ENCODE measurements at places on chromosomes 7 and 10.

- DNase-seq: peak; percentile 45
These were observed 9.4 kb downstream of the WBP1L start for GRCh38 chr10:102752934-102753664.

GRCh38 chr7:47715631-47716068, 133.7 kb upstream of the TNS3 start:
- DNase-seq: no peak

GRCh38 chr7:157606140-157606539, 269.3 kb downstream of the DNAJB6 start:
- DNase-seq: no peak

DNA sequence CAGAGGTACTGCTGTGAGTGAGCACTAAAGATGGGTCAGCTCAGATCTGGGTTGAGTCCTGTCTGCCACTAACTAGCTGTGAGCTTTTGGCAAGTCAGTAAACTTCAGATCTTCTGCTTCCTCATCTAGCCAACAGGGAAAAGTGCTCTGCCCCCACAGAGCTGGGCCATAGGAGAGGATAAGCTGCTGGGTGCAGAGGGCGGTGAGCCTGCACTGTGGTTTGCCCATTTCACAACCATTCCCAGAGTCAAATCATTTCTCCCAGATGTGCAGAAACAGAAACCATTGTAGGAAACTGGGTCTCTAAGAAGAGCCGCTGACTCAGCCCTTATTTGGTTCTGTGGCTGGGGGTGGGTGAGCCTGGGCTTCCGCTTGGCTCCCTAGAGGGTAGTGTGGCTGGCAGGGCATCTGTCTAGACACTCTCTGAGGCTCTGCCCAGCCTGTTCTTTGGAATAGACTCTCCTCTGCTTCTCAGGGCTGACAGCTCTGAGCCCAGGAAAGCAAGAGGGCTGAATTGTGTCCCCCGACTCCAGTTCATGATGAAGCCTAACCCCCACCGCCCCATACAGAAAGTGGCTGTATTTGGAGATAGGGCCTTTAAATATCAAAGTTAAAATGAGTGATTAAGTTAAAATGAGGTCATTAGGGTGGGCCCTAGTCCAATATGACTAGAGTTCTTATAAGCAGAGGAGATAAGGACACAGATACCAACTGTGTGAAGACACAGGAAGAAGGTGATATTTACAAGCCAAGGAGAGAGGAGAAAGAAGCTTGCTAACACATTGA, 29.5 kb upstream of the ARHGAP22 start:
- no peak for DNase-seq

DNA sequence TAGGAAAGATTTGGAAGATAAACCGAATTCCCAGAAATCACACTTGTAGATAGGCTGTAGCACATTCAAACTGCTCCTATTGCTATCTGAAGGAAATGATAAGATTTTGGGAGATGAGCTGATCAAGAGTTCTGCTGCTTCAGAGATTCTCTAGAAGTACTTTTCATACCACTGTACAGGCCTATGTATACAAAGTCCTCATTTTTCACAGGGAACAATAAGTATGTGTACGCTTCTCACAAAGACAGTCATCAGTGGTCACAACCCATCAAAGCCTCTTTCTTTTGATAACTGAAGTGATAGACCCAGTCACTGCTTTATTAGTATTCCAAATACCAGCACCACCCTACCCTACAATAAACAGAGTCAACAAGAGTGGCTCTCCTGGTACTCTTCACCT, 15.6 kb upstream of the SEPTIN7 start:
- no peak for DNase-seq

DNA sequence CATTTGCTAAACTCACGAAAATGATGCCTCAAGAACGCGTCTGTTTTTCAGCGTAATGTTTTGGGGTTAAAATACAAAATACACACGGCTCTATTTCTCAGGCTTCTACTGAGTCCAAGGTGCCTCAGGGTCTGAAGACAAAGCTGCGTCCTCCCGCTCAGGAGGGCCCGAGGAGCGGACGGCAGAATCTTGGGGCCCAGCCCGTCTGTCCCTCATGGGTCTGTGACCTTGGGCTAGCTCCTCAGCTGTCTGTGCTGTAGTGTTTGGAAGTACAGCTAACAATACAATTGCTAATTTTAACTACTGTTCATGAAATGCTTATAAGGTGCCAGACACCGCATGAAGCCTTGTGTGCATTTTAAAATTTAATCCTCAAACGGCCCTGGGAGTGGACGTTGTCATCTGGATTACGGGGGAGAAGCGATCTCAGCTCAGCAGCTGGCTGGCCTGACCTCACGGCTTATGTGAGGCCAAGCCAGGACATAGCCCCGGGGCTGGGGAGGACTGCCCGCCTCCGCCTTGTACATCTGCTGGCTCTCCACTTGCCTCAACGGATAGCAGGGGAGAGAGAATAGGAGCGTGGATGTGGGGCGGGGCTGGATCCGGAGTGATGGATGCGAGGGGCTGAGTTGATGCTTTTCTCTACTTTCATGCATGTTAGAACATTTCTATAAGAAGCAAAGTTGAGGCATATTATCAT, 357.4 kb downstream of the GLRX3 start:
- DNase-seq: no peak

GRCh38 chr7:70637726-70638125, 494.2 kb upstream of the GALNT17 start:
- DNase-seq: no peak

- DNase-seq: peak; percentile 33
These were observed 284.0 kb downstream of the AUTS2 start for GRCh38 chr7:69882269-69882668.

- no peak for DNase-seq
These were observed 659.2 kb downstream of the SDK1 start for GRCh38 chr7:3960050-3960763.
